ENCODE measurements at places on chromosomes 13 and 19. TPM values are rescaled to one million over a fixed set of nuclear protein-coding genes. Genes with fewer than 3 reads are reported as not detected.

DNA sequence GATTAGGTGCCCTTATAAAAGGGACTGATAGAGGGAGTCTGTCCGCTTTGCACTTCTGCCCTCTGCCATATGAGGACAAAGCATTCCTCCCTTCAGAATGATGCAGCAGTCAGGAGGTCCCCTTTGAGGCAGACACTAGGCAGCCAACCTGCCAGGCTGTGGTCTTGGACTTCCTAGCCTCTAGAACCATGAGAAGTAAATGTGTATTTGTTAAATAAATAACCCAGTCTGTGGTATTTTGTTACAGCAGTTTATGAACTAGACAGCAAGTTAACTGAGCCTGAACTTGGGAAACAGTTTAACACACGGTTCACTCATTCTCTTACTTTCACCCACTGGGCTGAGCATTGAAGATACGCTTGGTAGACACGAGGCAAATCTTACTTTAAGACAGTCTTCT, 313.2 kb downstream of the UQCRFS1 start:
- DNase-seq, result no peak

DNA sequence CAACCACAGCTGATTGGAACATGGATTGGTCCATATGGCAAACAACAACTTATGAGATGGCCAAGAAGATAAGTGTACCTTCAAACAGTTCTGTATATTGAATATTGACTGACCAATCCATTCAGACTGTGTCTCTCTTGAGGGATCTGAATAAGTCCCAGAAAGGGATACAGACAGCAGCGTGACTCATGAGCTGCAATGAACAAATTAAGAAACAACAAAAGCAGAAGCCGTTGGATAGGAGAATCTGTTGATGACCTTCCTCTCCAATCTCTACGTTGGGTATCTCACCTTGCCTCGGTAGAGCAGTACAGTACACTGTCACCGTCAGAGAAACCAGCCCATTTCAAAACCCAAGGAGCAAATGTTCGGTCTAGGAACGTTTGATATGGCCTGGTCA, 21.3 kb downstream of the MBD3L2B start:
- DNase-seq, result no peak

- no peak for DNase-seq
Observed at GRCh38 chr19:41694831-41695635, 7.0 kb upstream of the CEACAM7 start.

DNA sequence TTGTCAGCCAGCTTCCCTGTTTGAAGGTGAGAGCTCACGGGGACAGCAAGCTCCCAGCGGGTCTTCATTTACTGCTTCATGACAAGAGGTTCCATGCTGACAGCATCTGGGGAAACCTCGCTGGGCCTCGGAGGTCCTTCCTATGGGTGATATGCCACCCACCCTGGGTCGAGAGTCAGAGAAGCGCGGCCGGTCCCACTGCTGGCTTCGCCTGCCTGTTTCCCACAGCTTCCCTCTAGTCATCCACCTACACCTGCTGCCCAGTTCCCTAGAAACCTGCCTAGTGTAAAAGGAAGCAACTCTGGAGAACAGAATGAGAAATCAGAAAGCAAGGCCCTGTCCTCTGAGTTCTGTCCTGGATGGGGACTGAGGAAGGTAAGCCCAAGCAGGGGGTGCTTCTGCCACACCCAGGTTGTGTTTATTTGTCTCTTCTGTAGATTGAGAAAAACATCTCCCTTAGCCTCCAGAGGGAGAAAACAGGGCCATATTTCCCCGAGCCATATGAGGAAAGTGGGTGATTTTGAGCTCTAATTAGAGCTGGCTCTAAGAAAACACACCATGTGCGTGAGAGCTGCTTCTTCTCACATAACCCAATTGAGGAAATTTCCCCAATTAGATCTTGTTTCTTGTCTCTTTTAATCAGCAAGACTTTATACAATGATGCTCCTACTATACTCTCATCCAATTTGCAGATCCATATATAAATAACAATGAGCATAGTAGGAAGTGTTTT, 504.3 kb downstream of the IRS2 start:
- no peak for DNase-seq

- no peak for DNase-seq
Observed at GRCh38 chr13:93824286-93824685, 597.7 kb downstream of the GPC6 start.

The SIGLEC7 gene
- 3.1 TPM for total RNA-seq

Data from umbilical cord (tissue), 2 donors.